Right cardiac atrium (tissue), 5 donors: ENCODE measurements at places on chromosomes 16 and 17. TPM values are rescaled to one million over a fixed set of nuclear protein-coding genes. Genes with fewer than 3 reads are reported as not detected.

Gene MT4
- polyA plus RNA-seq: not detected

Gene EPX
- not detected for polyA plus RNA-seq

Gene HSPB9
- polyA plus RNA-seq: 0.18 TPM

Gene CRYBA1
- not detected for polyA plus RNA-seq

Gene HCRT
- polyA plus RNA-seq: not detected

Gene ZNF200
- polyA plus RNA-seq: 2.9 TPM

Gene TBC1D3
- not detected for polyA plus RNA-seq

Gene ITGB4
- 12.7 TPM for polyA plus RNA-seq

Gene GLYR1
- 56.1 TPM for polyA plus RNA-seq

Gene ADGRG3
- 0.11 TPM for polyA plus RNA-seq

Gene GCGR
- not detected for polyA plus RNA-seq
